Amygdala (tissue), 56 donors: ENCODE measurements at places on chromosomes 12 and 14.

- DNase-seq: no peak
Observed at GRCh38 chr14:100621806-100622205, 34.6 kb upstream of the BEGAIN start.

DNA sequence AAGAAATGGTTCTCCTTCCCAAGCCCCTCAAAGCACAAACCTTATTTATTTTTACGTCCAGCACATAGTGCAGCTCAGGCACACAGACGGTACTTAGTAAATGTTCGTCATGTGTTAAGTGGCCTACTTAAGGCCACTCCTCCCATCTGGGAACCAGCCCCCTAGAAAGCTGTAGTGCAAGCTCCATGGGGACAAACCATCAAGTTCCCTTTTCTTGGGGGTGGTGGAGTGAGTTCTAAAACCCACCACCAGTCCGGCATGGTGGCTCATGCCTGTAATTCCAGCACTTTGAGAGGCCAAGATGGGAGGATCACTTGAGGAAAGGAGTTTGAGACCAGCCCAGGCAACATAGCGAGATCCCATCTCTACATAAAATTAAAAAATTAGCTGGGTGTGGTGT, 49.4 kb downstream of the PITPNM2 start:
- no peak for DNase-seq

DNA sequence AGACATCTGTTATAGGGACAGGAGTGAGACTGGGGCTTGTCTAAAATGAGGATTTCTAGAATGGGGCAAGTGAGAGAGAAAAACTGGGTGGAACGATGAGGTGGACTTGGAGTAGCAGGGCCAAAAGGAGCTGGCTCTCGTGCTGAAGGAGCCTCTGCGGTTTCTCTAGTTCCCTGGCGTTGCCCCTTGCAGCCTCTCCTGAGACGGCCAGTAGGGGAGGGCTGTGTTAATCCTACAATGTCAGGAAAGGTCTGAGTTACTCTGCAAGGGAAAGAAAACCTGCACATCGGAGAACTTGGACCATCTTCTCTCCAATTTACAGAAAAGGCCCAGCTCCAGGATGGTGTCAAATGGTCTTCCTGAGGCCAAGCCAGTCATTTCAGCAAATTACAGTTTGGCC, 963.8 kb upstream of the FLRT2 start:
- no peak for DNase-seq

DNA sequence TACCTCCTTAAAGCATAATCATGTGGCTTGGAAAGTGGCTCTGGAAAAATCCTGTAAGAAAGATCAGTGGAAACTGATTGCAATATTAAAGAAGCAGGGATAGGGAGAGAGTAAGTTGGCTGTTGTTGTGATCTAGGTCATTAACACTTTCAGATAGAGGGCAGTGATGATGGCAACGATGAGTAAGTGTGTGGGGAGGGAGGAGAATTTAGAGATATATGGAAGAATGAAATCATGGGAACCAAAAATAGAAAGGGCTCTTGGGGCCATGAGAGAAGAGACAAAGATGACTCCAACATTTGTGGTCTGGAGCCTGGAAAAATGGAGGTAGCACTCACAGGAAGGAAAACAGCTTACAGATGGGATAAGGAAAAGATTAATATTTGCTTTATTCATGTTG, 23.3 kb downstream of the SNRPF start:
- DNase-seq: no peak

DNA sequence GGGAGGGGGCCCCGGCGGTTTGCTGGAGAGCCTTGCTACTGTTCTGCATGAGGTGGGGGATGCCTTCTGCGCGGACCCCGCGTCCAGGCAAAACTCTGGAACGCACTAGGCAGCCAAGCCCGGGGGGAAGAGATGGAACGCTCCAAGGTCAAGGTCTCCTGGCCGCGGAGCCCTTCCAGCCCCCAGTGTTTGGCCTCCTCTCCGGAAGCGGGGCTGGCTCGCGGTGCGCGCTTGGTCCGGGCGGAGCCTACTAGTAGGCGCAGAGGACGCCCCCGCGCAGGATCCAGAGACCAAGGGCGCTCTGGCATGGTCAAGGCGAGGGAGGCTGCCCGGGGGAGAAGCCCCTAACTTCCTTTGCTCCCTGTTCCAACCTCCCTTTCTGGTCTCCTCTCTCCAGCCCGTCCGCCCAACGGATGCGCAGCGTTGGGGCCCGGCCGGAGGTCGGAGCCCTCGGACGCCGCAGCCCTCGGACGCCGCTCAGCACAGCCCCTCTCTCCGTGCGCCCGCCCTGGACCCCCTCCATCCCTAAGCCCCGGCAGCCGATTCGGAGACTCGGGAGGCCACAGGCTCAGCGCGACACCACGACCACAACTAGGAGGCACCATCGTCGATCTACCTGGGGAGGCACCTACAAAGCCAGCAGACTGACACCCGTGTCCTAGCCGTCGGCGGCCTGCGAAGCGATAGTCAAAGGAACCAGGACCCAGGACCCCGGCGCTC, 669 bp upstream of the KCNK13 start:
- DNase-seq: no peak

DNA sequence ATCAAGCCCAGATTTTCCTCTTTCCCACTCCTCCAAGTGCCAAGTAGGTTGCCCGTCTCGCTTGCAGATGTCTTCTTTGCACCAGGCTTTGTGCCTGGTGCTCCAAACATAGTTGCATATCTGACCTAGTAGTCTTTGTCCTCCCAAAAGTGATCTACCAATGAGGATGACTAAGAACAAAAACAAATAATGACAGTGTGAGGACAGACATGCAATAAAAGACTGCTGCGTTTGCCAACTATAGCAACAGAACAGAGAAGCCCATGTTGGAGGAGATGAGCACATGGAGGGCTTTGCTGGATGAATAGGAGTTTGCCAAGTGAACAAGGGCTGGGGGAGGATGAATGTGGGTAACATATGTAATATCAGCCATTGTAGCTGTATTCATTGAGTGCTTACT, 15.6 kb downstream of the DTX1 start:
- DNase-seq: no peak

DNA sequence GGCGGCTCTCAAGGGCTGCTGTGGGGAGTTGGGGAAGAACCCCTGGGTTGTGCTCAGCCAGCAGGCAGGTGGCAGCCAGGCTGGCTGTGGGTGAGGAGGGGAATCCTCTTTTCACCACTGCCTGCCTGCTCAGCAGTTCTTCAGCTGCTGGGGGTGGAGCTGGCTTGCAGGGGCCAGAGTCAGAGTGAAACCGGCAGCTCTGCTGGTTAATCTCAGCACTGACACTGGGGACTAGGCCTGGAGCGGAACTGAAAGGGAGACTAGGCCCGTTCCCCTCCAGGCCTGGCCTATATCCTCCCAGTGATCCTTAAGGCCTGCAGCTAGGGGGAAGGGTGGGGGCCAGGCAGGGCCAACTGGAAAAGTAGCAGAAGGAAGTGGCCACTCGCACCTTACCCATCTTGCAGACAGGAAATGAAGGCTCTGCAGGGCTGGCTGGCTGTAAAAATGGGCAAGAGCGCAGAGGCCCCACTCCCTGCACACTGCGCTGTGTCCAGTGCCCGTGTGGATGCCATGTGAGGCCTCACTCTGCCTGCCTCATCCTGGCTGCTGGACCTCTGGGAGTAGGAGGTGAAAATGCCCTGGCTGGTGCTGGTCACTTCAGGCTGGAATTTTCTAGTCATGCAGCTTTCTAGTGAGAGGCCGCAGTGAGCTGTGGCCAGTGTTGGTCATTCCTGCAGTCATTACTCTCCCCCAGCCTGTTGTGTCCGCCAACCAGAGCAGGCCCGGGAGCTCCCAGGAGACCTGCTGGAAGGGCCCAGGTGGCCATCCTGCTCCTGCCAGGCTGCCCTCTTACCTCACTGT, 39.4 kb downstream of the SH2B3 start:
- DNase-seq: peak; percentile 44

- DNase-seq: no peak
Observed at GRCh38 chr12:69641546-69641945, 30.8 kb upstream of the LRRC10 start.

GRCh38 chr14:22536853-22537338, 52.1 kb downstream of the DAD1 start:
- no peak for DNase-seq

DNA sequence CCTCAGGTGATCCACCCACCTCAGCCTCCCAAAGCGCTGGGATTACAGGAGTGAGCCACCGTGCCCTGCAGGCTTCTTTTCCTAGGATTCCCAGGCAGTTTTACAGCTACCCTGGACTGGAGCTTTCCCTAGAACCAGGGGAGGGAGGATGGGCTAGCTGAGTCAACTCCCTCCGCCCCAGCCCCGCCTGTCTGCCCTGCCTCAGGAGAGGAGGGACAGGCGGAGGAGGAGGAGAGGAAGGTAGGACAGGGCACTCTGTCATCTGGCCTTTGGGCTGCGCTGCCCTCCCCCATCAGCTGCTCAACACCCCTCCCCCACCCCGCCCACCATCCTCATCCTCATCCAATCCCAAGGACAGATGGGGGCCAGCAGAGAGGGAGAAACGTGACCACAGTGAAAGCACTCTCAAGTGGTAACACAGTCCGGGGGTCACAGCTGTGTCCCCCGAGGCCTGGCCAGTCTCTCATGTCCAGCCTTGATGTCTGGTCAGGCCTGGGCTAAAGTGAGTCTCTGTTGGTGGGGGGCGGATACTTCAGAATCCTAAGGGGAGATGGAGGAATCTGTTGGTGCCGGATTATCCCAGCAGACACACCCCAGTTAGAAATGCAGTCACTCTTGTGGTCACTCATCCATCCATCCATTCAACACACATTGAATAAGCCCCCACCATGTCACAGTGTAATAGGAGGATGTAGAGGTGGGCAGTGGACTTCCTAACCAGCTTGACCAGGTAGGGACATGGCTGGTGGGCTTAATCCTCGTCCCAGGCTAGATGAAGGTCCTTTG, 12.3 kb downstream of the FIGNL2 start:
- no peak for DNase-seq

DNA sequence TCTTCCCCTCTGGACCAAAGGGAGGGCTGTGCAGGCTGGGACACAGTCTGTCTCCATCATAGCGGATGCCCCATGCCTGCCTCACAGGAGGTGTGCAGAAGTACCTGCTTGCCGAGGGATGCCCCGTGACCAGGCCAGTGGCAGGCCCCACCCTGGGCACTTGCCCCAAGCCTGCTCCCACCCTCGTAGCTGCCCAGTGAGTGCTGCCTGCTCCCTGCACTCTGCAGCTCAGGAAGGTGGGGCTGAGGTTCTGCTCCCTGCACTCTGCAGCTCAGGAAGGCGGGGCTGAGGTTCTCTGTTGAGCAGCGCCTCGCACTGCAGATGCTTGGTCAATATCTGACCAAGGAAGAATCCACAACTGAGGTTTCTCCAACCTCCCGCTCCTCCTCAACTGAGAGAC, 6.9 kb downstream of the MMAB start:
- no peak for DNase-seq

DNA sequence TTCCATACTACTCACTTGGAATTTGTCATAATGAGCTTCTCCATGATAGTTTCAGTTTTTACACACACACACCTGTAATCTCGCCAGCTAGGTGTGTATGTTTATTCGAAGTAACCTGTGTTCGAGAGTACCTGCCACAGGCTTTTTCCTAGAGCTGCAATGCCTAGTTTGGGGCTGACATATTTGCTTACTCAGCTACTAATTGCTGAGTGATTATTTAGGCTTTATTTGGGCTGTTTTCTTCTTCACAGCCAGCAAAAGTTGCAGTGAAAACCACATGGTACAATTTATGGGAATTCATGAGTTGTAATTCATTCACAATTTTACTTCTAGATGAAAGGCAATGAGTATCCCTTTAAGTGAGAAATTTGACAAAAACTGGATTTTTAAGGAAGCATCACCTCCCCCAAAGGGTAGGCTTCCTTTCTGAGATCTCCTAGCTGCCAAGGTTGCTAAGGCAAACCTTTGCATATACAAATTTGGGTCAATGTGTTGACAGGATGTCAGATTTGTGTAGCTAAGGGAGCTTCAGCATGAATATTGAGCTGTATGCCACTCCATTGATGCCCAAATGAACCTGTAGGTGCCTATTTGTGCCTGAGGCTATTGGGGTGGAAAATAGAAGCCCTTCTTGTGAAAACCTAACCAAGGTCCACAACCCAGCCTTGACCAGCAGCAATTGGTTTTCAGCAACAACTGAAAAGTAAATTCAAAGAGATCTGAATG, 108.7 kb upstream of the OTX2 start:
- DNase-seq: no peak

GRCh38 chr14:87000081-87000480, 992.9 kb downstream of the GALC start:
- DNase-seq: no peak

- DNase-seq: no peak
Observed at GRCh38 chr12:43022838-43023237, 433.3 kb upstream of the PRICKLE1 start.

DNA sequence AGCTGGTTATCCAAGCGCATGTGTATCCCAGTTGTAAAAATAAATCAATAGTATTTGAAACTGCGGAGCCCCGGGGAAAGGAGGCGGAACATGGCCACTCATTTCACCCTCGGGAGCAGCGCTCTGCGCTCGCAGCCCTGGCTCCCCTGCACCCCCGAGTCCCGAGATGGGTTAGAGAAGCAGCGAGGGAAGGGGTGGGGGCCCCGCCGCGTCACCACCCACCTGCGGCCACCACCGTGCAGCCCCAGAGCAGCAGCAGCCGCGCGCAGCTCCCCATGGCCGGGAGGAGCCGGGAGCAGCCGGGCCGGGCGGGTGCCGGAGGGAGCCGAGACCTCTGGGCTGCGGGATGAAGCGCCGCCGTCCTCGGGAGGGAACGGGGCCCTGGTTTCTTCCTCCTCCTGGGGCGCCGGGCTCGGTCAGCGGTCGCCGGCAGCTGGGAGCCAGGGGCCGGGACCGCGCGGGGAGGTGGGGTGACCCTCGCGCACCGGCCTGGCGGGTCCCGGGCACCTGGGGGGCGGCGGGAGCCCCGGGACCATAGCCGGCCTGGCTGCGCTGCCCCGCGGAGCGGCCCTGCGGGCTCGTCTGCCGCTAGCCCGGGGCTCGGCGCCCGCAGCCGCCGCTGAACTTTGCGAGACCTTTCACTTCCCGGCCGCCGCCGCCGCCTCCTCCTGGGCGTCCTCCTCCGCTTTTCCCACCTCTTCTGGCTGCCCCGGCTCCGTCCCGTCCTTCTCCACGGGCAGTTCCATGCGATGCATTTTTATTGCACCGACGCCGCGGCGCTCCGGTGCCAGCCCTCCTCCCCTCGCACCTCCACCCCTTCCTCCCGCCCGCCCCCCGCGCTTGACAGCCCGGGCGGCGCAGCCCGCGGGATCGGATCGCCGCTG, at the start of gene NTN4:
NTN4 (minus strand) TSS at position 732 of the 884 bp plus-strand sequence; CDS start at position 277, 455 bp downstream.
- DNase-seq: peak; percentile 12

DNA sequence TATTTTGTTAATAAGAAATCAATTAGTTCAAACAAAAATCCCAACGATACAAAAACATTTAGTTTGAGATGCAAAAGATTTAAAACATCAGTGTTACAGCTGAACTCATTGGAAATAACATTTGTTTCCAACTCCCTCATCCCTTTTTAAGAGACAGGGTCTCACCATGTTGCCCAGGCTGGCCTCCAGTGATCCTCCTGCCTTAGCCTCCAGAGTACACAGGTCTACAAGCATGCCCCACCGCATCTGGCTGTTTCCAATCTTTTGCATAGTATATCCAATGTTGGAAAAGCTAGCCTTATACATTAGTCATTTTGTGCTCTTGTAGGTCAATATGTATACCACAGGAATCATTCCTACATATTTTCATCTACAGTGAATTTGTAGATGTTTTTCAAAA, 11.5 kb downstream of the RSRC2 start:
- no peak for DNase-seq
